ENCODE measurements at places on chromosomes 2 and 18.

DNA sequence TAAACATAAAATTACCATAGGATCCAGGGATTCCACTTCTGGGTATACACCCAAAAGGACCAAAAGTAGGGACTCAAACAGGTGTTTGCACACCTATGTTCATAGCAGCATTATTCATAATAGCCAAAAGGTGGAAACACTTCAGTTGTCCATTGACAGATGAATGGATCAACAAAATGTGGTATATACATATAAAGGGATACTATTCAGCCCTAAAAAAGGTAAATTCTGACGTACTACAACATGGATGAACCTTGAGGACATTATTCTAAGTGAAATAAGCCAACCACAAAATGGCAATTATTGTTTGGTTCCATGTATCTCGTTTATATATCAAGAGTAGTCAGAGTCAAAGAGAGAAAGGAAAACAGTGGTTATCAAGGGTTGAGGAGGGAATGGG lies 128.1 kb downstream of the MTCL1 start:
- DNase-seq, result no peak

DNA sequence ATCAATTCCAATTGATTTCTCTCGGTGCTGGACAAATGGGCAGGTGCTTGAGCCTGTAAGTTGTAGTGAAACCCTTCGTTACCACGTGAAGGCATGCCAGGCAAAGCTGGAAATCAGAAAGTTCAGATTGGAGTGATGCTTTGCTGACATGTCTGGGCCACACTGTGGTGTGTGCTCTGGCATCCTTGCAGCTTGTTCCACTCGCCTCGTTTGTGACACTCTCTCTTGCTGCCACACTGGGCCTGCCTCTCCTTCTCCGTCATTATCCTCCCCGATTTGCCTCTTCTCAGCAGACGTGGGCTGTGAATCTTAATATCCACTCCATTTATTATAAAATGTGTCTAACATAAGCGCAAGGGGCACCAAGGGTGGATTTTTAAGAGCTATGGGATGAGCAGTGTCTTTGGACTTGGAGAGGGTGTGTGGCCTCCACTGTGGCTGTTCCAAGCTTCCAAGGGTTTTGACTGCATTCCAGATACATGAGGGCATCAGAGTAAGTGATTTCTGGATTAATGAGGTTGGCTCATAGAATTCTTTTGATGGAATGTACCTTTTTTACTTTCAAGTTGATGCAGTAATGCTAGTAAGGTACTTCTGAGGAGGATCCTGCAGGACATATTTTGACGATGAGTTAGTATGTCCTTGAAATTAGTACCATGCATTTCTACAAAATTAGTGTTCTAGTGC lies 238.8 kb downstream of the TPGS2 start:
- no peak for DNase-seq

DNA sequence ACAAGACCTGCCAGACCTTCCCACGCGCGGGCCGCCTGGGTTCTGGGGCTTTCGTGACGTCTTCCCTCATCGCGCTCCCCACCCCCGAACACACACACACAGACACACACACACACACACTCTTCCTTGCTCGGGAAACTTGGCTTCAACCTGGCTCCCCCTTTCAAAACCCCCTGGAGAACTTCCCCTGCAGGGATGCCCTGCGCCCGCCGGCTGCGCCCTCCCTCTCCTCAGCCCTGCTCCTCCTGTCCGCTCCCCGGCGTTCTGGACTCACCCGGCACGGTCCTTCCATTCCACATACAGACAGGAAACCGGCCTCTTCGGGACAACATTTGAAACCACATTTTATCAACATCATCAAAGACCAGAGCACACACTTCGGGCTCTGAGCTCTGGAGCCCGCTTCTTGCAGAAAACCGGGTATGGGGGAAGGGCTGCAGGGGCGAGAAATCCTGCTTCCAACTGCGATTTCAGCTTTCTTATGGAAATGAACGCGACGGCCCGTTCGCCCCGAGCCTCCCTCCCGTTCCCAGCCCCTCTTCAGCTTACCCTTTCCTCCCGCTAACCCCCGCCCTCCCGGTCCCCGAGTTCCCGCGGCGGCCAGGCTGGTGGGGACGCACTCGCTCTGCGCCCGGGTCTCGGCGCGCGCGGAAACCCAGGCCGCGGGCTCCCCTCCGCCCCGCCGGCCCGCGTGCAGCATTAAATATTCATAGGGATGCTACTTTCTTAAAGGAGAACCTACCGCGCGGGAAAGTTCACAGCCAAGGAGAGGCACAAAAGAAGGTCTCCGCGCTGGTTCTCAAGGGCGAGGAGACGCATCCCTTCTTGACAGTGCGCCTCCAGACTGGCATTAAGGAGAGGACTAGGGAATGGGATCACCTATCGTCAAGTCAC lies 18.3 kb downstream of the POU3F3 start:
- DNase-seq, result no peak

DNA sequence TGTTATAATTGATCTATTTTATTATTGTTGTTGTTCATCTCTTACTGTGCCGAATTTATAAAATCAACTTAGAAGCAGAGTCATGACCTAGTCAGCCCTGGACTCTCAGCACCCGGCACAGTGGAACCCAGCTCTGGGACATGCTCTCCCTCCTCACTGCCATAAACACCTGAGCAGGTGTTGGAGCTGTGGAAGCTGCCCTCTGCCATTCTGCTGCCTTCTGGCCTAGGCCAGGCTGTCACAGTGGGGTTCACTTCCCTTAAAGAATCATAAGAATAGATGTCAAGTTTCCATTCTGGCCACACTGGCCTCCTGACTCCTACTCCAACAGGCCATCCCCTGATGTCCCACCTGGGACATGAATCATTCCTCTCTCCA lies 192.2 kb downstream of the ZFP36L2 start:
- no peak for DNase-seq

GRCh38 chr2:214261683-214262082 lies 149.2 kb upstream of the VWC2L start:
- no peak for DNase-seq

- DNase-seq, result no peak
Measured at GRCh38 chr2:11101430-11101829, 53.8 kb upstream of the SLC66A3 start.

- DNase-seq, result no peak
Measured at GRCh38 chr18:79950515-79951341, 725 bp downstream of the SLC66A2 start.

DNA sequence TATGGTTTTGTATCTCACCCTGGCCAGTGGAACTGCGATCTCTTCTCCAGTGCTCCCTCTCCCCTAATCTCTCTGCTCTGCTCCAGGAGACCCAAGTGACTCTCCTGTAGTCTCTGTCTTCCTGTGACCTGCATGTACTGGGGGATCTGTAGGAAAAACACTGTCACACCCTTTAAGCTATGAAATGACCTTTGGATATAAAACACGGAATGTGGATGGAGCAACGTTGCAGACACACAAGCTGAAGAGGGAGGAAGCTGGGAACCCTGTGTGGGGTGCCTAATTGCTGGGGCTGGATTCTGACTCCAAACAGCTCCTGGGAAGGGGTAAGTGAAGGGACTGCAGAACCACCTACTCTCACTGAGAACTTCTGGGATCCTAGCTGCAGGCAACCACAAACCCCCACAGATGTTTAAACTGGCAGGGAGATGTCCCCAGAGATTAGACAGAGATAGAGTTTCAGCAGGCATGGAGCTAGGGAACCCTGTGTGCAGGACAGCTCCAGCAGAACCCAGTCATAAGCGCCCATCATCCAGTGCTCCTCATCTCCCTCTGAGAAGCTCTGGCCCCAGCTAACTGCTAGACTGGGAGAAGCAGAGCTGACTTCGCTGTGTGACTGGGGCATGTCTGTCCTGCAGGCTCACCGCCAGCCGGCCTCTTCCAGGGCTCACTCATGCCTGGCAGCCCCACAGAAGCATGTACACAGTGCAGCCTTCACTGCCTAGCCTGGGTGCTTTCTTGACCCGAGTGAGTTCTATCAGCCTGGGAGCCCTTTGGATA lies 482.7 kb upstream of the SETBP1 start:
- DNase-seq, result no peak

DNA sequence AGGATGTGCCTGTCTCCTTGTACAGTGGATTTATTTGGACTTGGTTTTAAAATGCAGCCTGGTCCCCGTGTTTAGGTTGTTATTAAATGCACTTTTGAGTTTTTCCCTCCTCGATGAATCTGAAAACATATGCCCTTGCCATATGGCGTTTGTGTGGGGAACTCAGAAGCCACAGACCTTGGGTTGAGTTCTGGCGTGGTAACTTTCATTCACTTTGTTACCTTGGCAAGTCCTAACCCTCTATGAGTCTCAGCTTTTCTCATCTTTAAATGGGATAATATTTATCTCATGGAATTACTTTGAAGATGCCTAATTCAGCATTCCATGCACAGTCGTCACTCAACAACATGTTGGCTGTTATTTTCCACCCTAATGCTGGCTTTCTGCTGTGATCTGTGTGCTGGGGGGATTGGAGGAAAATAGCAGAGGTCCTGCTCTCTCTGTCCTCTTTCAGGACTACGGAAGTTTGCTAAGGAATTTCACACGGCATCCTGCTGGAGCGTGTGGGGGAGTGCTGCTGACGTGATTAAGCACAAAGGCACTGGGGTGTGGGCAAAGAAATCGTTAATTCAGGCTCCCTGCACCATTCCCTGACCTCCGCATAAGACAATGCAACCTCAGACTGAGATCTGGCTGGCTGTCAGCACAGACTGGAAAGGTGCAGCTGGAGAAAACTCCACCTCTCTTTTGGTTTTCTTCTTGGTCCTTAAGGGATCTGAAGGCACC lies 61.7 kb downstream of the LDLRAD4 start:
- no peak for DNase-seq

GRCh38 chr2:21427606-21428005 lies 303.8 kb downstream of the TDRD15 start:
- DNase-seq, result no peak

DNA sequence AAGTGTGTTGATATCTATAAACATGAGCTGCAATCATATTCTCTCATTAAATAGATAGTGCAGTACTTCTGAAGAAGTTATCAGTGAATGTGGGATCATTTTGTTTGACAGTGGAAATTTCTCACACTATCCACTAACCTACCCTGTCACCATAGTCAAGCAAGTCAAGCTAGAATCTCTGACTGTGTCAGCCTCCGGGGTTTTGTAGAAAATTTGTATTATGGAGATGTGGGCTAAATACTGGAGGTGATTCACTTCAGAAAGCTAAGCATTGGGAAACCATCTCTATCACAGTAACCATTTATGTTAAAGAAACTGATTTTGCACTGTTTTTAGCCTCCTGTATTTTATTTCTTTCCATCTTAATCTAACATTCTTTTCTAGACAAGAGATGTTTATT lies 126.6 kb upstream of the CREB1 start:
- DNase-seq, result no peak

DNA sequence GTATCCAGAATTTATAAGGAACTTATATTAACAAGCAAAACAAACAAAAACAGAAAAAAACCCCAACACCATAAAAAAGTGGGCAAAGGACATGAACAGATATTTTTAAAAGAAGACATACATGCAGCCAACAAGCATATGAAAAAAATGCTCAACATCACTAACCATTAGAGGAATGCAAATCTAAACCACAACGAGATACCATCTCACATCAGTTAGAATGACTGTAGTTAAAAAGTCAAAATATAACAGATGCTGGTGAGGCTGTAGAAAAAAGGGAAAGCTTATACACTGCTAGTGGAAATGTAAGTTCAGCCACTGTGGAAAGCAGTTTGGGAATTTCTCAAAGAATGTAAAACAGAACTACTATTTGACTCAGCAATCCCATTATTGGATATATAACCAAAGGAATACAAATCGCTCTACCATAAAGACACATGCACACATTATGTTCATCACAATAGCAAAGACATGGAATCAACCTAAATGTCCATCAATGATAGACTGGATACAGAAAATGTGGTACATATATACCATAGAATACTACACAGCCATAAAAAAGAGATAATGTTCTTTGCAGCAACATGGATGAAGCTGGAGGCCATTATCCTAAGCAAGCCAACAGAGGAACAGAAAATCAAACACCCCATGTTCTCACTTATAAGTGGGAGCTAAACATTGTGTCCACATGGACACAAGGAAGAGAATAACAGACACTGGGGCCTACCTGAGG lies 25.3 kb downstream of the PREPL start:
- DNase-seq, result no peak

DNA sequence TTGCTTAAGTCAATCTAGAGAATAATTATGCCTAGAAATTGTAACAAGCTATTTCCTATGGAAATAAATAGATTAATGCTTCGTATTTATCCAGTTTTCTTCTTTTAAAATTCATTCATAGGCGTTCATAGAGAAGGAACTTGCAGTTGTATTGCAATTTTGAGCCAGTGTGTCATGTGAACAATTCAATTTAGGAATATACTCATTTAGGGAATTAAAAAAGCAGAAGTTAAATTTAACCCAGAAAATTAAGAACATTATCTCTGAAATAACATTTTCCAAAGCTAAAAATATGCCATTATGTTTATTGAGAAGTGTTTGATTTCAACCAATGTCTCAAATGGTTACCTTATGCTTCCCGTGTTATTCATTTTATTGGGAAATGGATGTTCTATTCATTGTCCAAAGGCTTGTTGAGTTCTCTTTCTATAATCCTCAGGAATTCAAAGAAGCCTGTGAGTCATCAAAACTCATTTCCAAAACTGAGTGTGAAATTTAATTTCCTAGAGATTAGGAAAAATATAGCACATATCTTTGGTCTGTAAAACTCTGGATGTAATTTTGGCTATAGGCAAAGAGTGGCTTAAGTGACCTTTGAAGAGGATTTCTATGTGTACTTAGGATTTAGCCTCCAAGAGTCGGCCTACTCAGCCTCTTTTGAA lies 99.7 kb downstream of the SLC8A1 start:
- no peak for DNase-seq

- no peak for DNase-seq
Measured at GRCh38 chr2:113227698-113228097, 51.0 kb downstream of the PAX8 start.

GRCh38 chr2:120880381-120880780 lies 144.7 kb downstream of the GLI2 start:
- no peak for DNase-seq

DNA sequence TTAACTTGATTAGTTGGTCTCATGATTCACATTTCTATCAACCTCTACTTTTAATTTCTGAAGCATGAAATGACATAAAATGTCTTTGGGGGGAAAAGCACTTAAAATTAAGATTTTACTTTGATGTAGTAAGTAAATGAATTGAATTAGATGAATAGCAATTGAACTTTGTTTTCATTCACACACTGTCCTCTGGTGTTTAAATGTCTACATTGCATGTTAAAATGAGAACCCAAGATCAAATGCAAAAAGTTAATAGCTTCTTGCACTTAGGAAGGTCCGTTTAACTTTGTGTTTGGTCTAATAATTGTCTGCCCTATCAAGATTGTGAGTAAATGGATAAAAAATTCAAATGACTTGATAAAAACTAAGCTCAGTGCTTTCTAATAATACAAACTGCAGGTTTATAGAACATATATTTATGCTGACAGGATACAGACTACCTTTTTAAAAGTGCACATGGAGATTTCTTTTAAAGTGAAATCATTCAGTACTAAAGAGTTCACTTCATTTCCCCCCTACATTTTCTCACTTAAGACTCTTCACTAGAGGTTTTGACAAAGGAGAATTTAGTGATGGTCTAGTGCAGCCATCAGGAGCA lies 156.2 kb upstream of the NABP1 start:
- no peak for DNase-seq

All from thoracic aorta (tissue), 2 donors.